ENCODE measurements at places on chromosomes 3 and 15.

- no peaks in the 10 kb centered on the region for H3K27me3 ChIP-seq
- no peaks in the 10 kb centered on the region for H3K36me3 ChIP-seq
- H3K4me1 ChIP-seq: peaks cover under 1% of the 10 kb centered on the region
- H3K4me3 ChIP-seq: no peak overlapping the region
Measured at GRCh38 chr3:52786330-52787215, 8.0 kb upstream of the ITIH3 start.

- H3K4me1 ChIP-seq: no peaks in the 10 kb centered on the region
- H3K27me3 ChIP-seq: peaks cover 5% of the 10 kb centered on the region
- no peak overlapping the region for H3K27ac ChIP-seq
- DNase-seq: no peak
Measured at GRCh38 chr3:160477750-160478149, 28.2 kb upstream of the TRIM59 start.

- no peak for DNase-seq
- H3K4me3 ChIP-seq: peak overlapping the region; percentile 97
- H3K27me3 ChIP-seq: peaks cover 10% of the 10 kb centered on the region
- no peaks in the 10 kb centered on the region for H3K36me3 ChIP-seq
- peaks cover 15% of the 10 kb centered on the region for H3K4me1 ChIP-seq
- H3K27ac ChIP-seq: peak overlapping the region; percentile 99
Measured at GRCh38 chr3:123201223-123201556, 553 bp upstream of the SEC22A start.

DNA sequence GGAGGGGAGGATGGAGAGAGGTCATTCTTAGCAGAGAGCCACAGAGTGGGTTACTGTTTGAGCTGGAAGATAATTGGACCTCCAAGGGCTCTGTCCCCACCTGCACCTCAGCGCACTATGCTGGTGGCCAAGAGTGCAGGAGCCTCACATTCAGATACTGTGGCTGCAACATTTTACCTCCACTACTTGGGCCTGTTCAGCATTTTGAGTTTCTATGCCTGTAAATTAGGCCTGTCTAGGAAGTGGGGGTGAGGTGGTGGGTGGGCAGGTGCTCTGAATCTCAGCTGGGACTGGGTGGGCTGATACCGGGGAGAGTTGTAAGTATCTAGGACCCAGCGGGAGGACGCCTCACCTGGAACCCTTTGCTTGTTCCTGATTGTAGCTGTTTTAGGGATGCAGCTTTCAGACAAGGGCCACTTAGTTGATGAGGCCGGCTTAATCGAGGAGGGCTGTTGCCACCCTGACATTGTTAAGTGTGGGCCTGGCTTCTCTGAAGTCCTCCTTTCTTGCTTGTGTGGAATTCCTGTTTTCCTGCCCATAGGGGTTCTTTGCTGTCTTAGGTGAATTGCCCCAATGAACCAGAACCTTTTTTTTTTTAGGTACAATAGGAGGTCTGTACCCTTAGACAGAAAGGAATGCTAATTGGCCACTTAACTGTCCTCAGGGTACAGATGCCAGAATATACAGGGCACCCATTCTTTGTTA lies 83.8 kb downstream of the SMAD3 start:
- H3K36me3 ChIP-seq: no peaks in the 10 kb centered on the region
- no peaks in the 10 kb centered on the region for H3K27me3 ChIP-seq
- H3K4me1 ChIP-seq: peaks cover 90% of the 10 kb centered on the region
- no peak for DNase-seq
- peak overlapping the region; percentile 50 for H3K27ac ChIP-seq
- peak overlapping the region; percentile 56 for H3K4me3 ChIP-seq
